ENCODE measurements at places on chromosomes 5 and 9.

DNA sequence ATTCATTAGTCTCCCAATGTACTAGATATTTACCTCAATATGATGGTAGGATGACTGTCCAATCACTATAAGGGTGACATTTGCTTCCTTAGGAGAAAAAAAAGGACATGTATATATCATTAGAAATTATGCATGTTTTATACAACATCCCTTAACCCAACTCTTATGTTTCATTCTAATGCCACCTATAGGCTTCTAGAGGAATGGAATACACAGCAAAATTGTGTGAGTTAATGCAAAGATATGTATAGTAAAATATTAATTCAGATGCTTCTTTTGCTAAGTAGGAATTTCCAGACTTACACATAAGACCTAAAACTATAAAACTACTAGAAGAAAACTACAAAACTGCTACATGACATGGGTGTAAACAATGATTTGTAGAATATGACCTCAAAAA lies 3.5 kb downstream of the PRXL2C start:
- DNase-seq, result no peak

- DNase-seq, result no peak
These were observed 780.5 kb upstream of the CDH9 start for GRCh38 chr5:27818888-27819287.

GRCh38 chr5:174614500-174615135 lies 109.8 kb upstream of the MSX2 start:
- DNase-seq, result no peak

DNA sequence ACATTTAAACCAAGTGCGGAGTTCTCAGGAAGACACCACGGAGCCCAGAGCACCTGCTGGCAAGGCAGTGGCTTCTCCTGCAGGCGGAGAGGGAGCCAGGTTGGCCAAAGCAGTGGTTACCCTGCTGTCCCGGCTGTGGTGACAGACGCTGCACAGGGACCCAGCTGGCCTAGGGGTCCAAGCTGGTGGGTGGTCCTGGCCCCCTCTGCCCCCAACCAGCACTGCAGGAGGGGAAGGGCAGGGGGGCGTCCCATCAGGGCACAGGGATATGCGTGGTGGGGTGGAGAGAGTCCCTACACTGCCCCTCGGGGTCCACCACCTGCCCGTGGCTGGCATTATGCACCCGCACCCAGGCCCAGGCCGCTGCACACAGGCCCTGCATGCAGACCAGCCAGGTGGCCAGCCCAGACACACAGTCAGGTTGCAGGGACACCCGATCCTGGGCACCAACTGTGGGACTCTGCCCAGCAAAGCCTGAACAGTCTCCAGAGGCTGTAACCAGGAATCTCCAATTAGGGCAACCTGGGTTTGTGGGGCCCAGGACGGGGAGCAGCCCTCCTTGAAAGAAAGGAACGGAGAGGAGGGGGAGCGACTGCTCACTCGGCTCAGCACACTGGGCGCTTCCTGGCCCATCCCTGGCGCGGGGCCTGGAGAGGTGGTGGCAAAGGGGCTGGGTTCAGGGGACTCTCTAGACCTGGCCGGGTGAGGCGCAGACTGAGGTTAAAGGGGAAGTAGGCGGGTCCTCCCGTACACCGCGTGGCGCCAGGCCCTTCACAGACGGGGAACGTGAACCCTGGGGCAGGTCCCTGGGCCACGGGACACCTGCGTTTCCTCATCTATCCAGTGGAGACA lies 46.3 kb downstream of the NACC2 start:
- DNase-seq, result no peak

DNA sequence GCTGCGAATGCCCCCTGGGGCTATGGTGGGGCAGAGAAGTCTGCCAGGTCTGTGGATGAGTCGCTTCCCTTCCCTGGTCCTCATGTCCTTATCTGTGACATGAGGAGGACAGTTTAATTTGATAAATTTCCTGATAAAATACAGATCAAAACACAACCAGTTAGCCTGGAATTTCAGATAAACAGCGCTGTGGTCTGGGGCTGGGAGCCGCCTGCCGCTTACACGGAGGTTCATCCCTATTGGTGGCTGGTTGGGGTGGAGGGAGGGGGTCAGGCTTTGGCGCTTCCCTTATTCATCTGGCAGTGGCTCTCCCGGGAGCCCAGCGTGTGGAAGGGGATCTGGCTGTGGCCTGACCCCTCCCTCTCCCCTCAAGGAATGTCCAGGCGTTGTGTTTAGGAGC lies 17.9 kb downstream of the CRB2 start:
- DNase-seq, result peak; percentile 48

GRCh38 chr9:110842169-110842568 lies 173.6 kb downstream of the MUSK start:
- peak; percentile 17 for DNase-seq

- no peak for DNase-seq
These were observed 458.3 kb downstream of the SPOCK1 start for GRCh38 chr5:137040641-137041340.

- DNase-seq, result peak; percentile 40
These were observed 205.8 kb downstream of the GABBR2 start for GRCh38 chr9:98502976-98503325.
